NCI-H524 (cell line): ENCODE measurements at places on chromosomes 3 and 15.
A peak's percentile ranks its signal among the peaks of the same experiment; 100 is the strongest.

DNA sequence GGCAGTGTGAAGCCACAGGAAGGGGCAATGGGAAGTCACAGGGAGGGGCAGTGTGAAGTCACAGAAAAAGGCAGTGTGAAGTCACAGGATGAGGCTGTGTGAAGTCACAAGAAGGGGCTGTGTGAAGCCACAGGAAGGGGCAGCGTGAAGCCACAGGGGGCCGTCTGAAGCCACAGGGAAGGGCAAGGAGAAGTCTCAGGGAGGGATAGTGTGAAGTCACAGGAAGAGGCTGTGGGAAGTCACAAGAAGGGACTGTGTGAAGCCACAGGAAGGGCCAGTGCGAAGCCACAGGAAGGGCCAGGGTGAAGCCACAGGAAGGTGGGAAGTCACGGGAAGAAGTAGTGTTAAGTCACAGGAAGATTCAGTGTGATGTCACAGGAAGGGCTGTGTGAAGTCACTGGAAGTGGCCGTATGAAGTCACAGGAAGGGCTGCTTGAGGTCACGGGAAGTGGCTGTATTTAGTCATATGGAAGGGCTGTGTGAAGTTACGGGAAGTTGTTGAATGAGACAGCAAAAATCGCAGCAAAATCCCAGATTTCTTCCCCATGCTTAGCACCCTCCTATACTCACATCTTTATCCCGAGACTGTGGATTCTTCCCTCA lies 38.6 kb downstream of the GASK1A start:
- DNase-seq: no peak

DNA sequence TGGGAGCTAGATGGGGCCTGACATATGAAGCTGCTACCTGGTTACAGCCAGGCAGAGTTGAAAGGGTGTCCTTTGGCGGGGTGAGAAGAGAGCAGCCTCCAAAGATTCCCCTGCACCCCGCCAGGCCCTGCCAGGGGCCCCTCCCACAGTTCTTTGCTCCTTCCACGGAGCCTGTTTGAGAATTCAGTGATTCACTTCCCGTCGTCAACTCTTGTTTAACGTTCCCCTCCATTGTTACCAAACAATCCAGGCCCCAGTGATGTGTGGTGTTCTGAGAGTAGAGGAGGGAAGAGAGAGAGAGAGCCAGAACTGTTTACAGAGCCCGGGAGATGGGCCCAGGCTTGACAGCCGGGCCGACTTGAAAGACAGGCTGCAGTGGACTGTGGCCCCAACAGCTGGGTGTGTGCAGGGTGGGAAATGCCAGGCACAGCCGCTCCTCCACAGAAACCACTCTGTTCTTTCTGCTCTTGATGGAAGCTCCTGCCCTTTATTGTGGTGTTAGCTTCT lies 81.5 kb downstream of the SMAD3 start:
- DNase-seq: no peak

- DNase-seq: no peak
Measured at GRCh38 chr3:17356585-17356984, 385.8 kb downstream of the TBC1D5 start.

DNA sequence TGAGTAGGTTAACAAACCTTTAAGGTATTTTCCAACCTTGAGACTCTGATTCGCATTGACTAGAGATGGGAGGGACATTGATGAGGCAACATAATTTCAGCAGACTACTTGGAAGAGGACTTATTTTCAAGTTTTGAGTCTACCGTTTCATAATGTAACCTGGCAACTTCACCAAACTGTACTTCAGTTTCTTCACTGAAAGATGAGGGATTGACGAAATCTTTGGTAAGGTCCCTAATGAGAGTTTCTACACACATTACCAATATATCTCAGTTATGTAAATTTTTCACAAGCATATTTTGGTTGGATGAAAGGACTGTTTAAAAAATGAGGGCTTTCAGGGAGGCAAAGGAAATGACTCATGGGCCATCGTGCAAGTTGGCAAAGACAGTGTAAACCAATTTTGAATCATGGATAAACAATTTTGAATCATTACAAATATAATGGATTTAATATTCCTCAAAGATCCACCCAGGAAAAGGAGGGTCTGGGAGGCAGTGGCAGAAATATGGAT lies 28.7 kb upstream of the SEMA6D start:
- DNase-seq: no peak

DNA sequence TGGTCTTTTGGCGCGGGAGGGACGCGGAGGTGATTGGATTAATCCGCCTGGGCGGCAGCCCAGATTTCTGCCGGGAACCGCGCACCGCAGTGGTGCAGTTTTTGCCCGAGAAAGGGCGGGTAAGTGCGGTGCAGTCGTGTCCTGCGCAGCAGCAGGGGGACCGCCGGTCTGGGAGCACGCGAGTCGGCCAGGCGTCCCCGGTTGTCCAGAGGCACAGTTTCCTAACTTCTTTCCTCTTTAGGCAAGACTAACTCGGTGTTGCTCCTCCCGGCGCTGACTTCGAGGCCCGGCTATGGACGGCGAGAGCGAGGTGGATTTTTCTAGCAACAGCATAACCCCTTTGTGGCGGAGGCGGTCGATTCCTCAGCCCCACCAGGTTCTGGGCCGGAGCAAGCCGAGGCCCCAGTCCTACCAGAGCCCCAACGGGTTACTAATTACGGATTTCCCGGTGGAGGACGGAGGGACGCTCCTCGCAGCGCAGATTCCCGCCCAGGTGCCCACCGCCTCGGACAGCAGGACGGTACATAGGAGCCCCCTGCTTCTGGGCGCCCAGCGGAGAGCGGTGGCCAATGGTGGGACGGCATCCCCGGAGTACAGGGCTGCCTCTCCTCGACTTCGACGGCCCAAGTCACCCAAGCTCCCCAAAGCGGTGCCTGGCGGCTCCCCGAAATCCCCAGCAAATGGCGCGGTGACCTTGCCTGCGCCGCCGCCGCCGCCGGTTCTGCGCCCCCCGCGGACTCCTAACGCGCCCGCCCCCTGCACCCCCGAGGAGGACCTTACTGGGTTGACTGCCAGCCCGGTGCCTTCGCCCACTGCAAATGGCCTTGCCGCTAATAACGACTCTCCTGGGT lies 736 bp downstream of the ARHGEF26 start:
- peak; percentile 56 for DNase-seq

DNA sequence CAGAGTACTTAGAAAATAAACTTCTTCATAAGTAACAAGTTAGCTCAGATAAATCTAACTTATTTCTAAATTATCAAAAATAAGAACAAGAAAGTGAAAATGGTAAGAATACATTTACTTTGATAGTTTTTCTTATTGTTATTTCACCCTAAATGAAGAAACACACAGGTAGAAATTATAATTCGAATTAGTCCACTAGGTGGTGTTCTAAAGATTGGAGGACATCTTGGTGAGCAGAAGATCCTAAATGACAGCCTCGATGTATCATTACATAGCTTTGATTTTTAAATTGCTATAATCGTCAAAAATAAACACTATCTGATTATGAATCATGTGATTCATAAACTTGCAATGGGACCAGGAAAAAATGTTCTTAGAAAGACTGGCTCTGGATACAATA lies 280.8 kb upstream of the UBE2E2 start:
- no peak for DNase-seq

- DNase-seq: peak; percentile 64
Measured at GRCh38 chr3:158845765-158846350, 44.0 kb downstream of the MFSD1 start.

DNA sequence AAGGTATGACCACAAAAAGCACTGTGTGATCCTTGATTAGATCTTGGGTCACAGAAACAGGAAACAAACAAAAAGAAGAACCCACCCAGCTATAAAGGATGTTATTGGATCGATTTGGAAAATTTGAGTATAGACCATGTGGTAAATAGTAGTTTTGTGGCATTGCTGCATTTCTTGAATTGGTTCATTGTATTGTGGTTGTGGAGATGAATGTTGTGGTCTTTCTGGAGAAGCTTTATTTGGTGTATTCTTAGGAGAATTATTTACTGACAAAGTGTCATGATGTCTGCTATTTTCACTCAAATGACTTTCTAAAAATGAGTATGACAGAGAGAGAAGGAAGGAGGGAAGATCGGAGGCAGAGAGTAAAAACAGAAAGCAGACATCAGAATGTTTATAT lies 406.2 kb downstream of the CNTN4 start:
- no peak for DNase-seq
